ENCODE measurements at places on chromosomes 13 and 19.

GRCh38 chr19:47356900-47357299 lies 7.8 kb downstream of the DHX34 start:
- DNase-seq, result no peak

DNA sequence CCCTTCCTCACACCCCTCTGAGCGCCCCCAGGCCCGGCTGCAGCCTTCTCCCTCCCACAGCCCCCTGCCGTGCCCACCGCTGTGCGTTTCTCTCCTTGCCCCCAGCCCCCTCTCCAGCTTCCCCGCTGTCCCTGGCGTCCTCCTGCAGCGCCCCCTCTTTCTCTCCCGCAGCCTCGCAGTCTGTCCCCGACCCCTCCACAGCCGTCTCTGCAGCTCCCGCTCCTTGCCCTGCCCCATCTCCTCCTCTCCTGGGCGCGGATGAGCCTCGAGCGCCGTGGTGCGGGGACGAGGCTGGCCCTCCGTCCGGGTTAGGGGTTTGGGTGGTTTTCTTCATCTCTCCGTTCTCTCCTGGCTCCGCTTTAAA lies 1.1 kb downstream of the KMT5C start:
- DNase-seq, result no peak

DNA sequence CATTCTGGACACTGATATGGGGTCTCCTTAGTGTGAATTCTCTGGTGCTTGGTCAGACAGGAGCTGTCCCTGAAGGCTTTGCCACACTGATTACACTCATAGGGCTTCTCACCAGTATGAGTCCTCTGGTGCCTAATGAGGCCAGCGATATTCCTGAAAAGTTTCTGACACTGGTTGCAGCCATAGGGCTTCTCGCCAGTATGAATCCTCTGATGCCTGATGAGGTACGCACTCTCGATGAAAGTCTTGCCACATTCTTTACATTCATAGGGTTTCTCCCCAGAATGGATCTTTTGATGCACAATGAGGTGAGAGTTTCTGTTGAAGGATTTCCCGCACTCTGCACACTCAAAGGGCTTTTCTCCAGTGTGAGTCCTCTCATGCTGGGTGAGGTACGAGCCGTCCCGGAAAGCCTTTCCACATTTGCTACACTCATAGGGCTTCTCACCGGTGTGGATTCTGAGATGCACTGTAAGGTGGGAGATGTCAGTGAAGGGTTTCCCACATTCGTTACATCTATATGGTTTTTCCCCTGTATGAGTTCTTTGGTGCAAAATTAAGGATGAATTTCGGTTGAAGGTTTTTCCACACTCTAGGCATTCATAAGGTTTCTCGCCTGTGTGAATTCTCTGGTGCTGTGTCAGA lies 22.4 kb downstream of the ZNF329 start:
- DNase-seq, result no peak

DNA sequence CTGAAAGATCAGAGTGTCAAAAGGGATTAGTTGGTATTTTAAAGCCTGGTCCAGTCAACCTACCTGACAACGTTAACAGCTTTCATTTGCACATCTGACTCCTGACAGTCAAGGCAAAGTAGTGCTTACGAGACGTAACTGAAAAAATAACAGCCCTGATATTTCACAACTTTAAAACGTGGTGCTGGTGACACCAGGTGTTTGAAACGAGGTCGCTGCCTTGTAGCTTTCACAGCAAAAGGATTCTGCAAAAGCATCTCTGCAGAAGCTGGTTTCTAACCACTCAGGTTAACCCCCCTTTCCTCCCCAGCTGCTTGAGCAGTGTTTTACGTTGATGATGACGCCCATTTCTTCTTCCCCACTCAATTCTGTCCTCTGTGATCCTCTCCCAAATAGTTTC lies 23.3 kb downstream of the GGACT start:
- no peak for DNase-seq

- no peak for DNase-seq
These were observed 4.6 kb upstream of the PRR20A start for GRCh38 chr13:57136093-57136492.

DNA sequence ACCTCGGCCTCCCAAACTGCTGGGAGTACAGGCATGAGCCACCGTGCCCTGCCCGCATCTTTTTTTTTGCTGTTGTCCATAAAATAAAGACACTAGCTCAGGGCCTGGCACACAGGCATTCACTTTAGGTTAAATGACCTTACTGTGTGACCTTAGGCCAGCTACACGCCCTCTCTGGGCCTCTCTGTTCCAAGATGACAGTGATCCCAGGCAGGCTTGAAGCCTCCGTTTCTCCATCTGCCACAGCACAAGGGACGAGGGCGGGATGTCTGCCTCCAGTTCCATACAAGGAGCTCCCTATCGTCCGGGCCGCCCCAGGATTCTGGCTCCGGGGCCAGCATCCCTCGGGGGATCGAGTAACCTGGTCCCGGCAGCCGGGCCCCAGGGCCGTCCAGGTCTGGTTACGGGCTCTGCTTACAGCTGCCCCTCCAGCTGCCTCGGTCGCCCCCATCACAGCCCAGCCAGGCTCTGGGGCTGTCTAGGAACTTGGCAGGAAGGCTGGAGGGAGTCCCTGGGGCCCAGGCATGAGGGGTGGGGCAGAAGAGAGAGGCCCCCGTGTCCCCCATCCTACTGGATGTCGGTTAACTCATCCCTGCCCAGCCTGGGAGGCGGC lies 11.9 kb upstream of the SEMA6B start:
- no peak for DNase-seq

DNA sequence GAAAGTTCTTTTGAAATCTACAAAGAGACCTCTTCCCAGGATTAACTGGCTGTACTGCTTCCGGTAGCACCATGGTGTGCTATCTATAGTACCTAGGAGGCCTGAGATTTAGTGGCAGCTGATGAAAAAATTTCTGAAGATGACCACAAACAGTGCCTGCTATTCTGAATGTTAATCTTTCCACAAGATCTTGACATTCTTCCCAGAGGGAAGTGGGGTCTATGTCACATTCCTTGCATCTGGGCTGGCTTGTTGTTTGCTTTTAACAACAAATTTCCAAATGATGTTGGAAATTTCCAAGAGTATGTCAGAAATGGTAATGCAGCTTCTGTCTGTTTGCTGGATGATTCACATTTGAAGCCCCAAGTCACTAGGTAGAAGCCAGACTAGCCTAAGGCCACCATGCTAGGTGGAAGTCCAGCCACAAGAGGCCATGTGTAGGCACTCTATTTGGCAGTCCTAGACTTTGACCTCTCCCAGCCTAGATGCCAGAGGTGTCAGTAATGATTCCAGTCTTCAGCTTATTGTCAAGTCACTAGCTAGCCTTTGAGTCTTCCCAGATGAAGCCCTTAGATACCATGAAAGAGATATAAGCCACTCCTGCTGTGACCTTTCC lies 22.1 kb downstream of the SPART start:
- no peak for DNase-seq

- no peak for DNase-seq
These were observed 184.7 kb downstream of the OXGR1 start for GRCh38 chr13:96809366-96810096.

GRCh38 chr19:11242864-11243797 lies 3.7 kb downstream of the ANGPTL8 start:
- peak; percentile 100 for DNase-seq

- no peak for DNase-seq
These were observed 18.4 kb upstream of the CHST8 start for GRCh38 chr19:33603377-33603776.

GRCh38 chr13:109326601-109327000 lies 459.8 kb downstream of the IRS2 start:
- no peak for DNase-seq

DNA sequence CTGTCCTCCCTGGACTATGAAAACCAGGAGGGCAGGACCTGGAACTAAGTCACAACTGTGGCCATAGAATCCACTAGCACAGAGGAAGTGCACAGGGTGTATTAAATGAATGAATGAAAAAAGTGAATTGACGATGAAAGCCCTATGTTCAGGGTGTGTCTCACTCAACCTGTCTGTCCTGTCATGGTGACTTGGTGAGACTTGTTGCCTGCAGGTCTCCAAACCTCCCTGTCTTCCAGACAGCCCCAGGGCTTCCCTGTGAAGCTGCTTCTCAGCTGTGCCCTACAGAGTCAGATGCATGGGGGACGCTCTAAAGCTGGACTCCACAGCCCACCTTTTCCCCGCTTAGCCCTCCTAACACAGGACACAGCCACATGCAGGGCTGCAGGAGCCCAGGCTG lies 4.8 kb upstream of the IGFL1 start:
- DNase-seq, result no peak

GRCh38 chr19:15616627-15617270 lies 1.7 kb downstream of the CYP4F8 start:
- DNase-seq, result no peak

GRCh38 chr19:1365319-1366269 lies 18.1 kb upstream of the NDUFS7 start:
- DNase-seq, result no peak

DNA sequence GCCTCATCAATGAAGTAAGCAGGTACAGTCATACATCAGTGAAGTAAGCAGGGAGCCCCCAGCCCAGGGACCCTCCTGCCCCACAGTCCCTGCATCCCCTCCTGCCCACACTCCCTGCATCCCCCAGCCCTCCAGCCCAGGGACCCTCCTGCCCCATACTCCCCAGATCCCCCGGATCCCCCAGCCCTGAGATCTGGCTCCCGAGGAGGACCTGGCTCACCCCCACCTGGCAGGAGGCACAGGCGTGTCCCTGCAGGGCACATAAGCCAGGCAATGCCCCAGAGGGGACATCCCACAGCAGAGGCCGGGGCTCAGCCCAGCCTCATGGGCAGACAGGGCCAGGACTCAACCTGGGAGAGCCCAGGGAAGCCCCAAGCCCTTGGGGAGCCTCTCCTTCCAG lies 53.6 kb upstream of the TPM4 start:
- no peak for DNase-seq

DNA sequence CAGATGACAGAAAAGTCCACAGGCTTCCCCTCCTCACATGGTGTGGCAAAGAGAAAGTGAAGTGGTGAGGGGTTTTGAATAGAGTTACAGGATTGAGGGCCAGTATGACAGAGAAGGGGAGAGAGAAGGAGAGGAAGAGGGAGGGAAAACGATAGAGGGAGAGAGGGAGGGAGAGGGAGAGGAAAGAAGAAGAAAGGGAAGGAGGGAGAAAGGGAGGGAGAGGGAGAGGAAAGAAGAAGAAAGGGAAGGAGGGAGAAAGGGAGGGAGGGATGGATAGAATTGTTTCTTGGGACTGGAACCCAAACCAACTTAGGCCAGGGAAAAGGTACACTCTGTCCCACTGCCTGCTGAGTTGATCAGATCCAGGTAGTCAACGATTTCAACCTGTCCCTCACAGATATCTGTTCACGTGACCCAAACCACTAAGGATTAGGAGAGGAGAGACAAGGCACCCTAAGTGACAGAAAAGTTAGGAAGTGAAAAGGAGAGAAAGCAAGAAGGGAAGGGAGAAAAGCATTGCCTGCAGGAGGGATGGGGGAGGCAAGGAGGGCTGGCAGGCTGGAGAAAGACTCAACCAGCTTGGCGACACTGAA lies 8.1 kb upstream of the IGFL3 start:
- DNase-seq, result no peak

DNA sequence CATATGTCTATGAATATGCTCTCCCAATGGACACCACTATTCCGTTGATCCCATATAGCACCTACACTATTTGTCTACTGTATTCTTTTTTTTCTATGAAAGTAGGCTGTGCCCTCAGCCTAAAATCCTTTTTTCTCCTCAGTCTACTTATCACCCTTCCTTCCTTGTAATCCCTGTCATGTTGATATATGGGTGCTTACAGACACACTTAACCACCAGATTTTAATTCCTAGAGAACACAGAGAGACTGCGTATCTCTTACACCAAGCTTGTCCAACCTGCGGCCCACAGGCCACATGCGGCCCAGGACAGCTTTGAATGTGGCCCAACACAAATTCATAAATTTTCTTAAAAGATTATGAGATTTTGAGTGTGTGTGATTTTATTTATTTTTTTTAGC lies 101.1 kb downstream of the ZAR1L start:
- no peak for DNase-seq

DNA sequence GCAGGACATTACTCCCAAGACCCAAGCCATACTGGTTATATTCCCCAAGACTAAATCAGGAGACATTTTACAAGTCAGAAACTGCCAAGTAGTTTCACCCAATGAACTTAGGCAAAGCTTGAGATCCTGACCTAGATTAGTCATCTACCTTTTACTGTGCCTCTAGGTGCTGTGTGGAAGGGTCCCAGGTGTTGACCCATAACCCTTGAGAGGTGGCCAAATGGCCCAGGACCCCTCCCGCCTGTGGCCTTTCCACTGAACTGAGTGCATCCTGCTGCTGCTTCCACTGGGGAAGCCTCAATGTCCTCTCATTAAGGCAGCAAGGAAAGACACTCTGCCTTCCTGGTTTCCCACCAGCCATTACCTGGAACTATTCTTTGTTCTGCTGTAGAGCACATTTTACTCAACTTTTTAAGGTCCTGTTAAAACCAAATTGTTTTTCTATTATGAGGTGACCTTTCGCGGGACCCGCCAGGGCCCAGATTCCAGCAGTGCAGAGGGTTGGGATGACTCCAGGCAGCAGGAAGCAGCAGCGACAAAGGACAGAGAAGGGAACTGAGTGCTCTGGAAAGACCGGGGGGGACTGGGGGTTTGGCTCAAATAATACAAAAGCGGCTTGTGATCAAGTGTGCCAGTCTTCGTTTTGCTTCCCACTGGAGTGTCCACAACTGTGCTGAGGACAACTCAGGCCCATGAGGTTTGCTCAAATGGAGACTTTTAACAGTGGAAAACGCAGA lies 27.1 kb downstream of the ANKRD10 start:
- DNase-seq, result no peak

DNA sequence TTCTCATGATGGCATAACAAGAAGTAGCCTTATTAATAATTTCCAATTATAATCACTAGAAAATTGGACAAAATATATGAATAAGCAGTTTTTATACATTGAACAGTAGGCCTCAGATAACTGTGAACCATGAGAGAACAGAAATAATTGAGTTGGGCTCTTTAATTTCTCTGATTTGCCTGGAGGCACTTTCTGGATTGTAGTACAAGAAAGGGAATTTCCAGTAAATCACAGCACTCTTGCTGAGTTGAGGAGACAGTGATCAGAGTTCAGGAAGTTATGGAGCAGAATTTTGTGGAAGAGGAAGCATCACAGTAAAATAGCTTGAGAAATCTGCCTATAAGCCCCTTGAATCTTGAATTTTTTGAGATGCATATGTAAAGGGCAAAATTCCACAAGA lies 216.2 kb downstream of the MAB21L1 start:
- no peak for DNase-seq
